ENCODE measurements at places on chromosomes 1 and 21.

GRCh38 chr1:18060366-18060765 lies 47.2 kb upstream of the IGSF21 start:
- ATAC-seq, result no peak

GRCh38 chr1:210288116-210288515 lies 40.6 kb upstream of the HHAT start:
- ATAC-seq, result no peak

GRCh38 chr1:116907351-116907750 lies 2.4 kb upstream of the PTGFRN start:
- no peak for ATAC-seq

DNA sequence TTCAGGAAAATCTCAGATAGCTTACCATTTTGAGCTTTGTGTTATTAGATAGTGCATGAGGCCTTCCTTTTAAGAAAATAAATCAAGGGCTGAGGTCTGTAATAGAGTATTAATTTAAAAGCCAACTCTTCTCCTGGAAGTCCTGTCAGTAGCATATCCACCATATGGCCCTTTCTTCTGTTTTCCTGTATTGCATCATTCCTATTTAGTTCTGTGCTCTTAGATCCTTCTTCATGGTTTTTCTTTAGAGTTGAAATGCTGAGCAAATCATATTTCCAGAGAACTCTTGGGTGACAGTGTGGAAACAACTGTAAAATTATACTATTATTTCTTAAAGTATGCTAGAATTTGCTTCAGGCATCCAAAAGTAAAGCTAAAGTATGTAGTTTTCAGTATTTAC lies 91.7 kb downstream of the TTC3 start:
- no peak for ATAC-seq

GRCh38 chr1:2198571-2198970 lies 4.0 kb upstream of the FAAP20 start:
- ATAC-seq, result no peak

GRCh38 chr1:186149591-186149990 lies 225.5 kb downstream of the TPR start:
- ATAC-seq, result no peak
